Forelimb muscle (tissue), 1 donor: ENCODE measurements at places on chromosomes 6 and 20. TPM values are rescaled to one million over a fixed set of nuclear protein-coding genes. Genes with fewer than 3 reads are reported as not detected.

- no peak for DNase-seq
Measured at GRCh38 chr6:84582997-84583396, 181.4 kb downstream of the TBX18 start.

DNA sequence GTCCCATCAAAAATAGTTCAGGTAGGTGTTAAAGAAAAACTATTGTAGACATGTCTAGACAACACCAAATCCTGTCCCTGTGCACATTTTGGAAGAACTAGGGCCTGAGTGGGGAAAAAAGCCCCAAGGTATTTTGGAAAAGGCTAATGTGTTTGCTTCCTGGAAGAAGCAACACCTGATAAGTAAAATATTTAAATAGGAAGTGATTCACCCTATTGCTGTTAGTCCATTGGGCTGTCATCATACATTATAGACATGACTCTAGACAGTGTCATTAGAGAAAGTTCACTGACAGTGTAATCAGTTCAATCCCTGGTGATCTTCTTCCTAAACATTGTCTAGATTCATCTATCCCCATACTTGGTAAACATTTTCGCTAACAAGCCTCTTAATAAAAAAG, 465.3 kb downstream of the CBLN4 start:
- DNase-seq = no peak

GGTLC1 gene
- not detected for polyA plus RNA-seq

TREM1 gene
- polyA plus RNA-seq = 0.14 TPM

GRCh38 chr6:85157311-85157710, 292.6 kb upstream of the NT5E start:
- DNase-seq = no peak

TREML2 gene
- polyA plus RNA-seq = 0.11 TPM

- peak; percentile 20 for DNase-seq
Measured at GRCh38 chr6:95576218-95576997, 927 bp upstream of the MANEA start.

DNA sequence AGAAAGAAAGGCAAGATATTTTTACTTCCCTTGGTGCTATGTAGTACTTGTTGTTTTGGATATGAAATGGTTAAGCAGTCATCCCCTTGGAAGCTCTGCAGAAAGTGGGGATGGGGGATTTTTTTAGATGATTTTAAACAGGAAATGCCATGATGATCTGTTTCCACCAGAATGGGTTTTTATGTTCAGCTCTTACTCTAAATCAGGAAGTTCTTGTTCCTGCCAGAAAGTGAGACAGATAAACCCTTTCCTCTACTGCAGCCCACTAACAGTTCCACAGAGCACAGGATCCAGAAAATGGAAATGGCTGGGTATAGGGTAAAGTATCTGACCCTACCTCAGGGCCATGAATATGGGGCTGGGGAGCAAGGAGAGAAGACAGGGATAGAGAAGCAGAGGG, 32.1 kb upstream of the PPP1R3G start:
- DNase-seq = no peak

- no peak for DNase-seq
Measured at GRCh38 chr6:18473755-18474154, 86.6 kb downstream of the RNF144B start.

GLO1 gene
- 111 TPM for polyA plus RNA-seq

BTN1A1 gene
- polyA plus RNA-seq = 0.22 TPM
